ENCODE measurements at places on chromosomes 11 and 22.

DNA sequence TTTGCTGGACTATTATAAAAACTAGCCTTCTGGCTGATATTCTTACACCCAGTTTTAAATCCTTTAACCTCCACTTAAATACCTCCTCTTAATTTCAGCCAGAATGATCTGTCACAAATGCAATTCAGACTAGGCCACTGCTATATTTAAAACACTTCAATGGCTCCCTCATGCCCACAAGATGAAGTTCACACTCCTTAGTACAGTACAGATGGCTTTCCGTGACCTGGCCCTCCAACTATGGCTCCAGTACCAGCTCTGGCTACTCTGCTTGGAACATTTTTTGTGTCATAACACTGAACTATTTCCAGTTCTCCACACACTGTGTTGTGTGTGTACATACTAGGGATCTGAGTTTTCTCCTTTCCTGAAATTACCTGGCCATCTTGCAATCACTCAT, 353.4 kb downstream of the SOX6 start:
- no peak for DNase-seq

- no peak for DNase-seq
Observed at GRCh38 chr11:72294616-72295395, 50.8 kb upstream of the PHOX2A start.

DNA sequence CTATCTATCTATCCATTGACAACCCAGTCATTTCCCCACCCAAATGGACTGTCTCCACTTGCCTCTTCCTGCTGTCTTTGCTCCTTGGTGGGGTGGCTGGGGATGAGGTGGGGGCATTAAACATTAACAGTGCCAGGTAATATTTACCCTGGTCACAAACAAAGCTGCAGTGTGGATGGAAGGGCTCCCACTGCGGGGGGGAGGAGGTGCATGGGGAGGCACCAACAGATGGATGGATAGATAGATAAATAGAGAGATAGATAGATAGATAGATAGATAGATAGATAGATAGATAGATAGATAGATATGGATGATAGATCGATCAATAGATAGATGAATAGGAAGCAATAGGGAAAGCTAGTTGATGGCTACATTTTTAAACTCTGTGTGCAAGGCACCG, 2.3 kb upstream of the FXYD2 start:
- DNase-seq: no peak

DNA sequence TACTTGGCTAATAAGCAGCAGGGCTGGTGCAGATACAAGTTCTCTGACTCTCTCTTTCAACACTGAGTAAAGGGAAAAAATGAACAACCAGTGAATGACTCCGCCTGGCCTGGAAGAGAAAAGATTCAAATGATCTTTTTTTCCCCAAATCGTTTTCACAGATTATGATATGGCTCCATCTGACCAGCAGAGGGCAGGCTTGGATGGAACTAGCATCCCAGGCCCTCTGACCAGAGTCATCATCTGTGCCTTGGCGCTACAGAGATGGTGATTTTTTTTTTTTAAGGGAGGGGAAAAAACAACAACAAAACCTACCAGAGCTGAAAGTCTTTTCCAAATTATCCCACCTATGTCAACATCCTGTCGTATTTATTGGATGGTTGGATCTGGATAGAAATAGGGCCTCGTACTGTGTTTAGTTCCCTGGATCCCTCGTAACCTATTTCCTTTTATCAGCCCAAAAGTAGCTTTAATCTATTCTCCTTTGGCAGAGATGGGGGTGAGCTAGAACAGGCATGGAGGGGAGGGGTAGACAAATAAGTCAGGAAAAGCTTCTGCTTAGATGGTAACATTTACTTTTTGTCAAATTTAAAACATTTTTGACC, 69.7 kb downstream of the PRSS23 start:
- peak; percentile 85 for DNase-seq

- DNase-seq: no peak
Observed at GRCh38 chr11:1889941-1890855, 1.5 kb downstream of the PRR33 start.

DNA sequence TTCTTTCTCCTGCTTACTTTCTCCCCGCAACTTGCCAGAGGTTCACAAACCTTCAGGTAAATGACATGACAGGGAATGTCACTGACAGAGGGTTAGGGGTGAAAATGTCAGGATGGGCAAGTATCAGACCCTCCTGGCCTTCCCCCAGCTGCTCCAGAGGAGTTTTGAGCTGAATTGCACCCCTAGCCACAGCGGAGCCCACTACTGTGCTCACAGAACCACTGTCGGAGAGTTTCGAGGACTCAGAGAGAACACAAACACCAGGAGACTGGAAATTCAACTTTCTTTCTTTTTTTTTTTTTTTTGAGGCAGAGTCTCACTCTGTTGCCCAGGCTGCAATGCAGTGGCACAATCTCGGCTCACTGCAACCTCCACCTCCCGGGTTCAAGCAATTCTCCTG, 21.5 kb upstream of the P2RY2 start:
- DNase-seq: no peak

- no peak for DNase-seq
Observed at GRCh38 chr11:35911616-35912165, 32.2 kb upstream of the LDLRAD3 start.

GRCh38 chr22:30876915-30877553, 91.5 kb downstream of the MORC2 start:
- peak; percentile 22 for DNase-seq

- DNase-seq: no peak
Observed at GRCh38 chr11:100192181-100192580, 494.9 kb upstream of the ARHGAP42 start.

GRCh38 chr22:40410272-40410671, 39.9 kb downstream of the SGSM3 start:
- DNase-seq: no peak
